ENCODE measurements at places on chromosomes 7 and 10. TPM values are rescaled to one million over a fixed set of nuclear protein-coding genes. Genes with fewer than 3 reads are reported as not detected.

Gene PKD2L1
- not detected for total RNA-seq

Gene CRTAC1
- not detected for total RNA-seq

DNA sequence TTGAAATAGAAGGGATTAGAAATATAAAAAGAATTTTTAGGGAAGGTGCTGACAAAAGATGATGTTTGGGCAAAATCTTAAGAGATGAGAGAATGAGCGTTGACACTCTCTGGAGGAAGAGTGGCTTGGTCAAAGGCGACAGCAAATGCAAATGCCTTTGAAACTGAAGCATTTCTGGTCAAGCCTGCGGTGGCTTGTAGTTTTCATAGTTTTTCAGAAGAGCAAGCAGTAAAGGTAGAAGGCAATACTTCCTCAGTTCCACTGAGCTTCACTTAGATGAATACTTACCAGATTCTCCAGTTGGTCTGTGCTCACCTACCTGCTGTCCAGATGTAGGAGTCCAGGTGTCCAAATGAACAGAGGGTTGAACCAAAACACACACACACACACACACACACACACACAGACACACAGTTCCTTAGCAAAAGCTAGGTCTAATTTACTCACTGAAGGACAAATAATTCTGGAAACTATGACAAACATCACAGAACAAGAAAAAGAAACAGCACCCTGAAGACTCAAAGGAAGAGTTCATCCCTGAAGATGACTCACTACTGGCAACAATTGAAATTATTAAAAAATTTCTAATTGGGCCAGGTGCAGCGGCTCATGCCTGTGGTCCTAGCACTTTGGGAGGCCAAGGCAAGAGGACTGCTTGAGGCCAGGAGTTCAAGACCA is 12.1 kb upstream of the STK17A start:
- DNase-seq = no peak

- no peak for DNase-seq
Measured at GRCh38 chr7:124698964-124699363, 66.6 kb downstream of the GPR37 start.

GRCh38 chr10:51124852-51125251 is 50.6 kb downstream of the PRKG1 start:
- no peak for DNase-seq

DNA sequence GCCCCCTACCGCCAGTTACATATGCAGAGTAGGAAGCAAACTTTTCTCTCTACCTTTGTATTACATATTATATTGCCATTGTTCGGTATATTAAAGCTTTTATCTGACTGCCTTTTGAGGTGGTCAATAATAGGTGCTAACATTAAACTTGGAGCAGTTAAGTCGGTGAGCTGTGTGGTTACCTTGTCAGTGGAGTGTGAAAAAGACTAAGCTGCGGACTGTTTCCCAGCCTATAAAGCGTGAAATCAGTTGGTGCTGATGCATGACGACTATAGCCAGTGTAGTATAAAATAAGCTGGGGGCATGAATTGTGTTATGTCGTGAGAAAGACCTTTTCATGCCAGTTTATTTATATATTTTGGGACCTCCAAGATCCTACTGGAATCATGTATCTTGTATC is 33.7 kb downstream of the R3HCC1L start:
- DNase-seq = no peak

DNA sequence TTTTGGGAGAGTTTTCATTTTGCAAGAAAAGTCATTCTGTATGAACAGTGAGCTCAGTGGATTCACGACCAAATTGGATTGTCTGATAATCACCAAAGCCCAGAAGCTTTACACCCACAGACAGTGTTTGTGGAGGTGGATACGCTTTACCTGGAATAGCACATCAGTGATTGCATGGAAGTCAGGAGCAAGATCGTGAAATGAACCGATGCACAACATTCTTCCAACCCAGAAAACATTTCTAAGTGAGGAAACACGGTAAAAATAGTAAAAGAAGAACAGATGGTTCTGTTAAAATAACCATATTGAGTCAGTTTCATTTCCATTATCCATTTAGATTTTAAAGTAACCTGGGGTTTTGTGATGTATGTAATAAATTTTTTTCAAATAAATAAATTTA is 478.2 kb upstream of the PFKP start:
- DNase-seq = no peak

DNA sequence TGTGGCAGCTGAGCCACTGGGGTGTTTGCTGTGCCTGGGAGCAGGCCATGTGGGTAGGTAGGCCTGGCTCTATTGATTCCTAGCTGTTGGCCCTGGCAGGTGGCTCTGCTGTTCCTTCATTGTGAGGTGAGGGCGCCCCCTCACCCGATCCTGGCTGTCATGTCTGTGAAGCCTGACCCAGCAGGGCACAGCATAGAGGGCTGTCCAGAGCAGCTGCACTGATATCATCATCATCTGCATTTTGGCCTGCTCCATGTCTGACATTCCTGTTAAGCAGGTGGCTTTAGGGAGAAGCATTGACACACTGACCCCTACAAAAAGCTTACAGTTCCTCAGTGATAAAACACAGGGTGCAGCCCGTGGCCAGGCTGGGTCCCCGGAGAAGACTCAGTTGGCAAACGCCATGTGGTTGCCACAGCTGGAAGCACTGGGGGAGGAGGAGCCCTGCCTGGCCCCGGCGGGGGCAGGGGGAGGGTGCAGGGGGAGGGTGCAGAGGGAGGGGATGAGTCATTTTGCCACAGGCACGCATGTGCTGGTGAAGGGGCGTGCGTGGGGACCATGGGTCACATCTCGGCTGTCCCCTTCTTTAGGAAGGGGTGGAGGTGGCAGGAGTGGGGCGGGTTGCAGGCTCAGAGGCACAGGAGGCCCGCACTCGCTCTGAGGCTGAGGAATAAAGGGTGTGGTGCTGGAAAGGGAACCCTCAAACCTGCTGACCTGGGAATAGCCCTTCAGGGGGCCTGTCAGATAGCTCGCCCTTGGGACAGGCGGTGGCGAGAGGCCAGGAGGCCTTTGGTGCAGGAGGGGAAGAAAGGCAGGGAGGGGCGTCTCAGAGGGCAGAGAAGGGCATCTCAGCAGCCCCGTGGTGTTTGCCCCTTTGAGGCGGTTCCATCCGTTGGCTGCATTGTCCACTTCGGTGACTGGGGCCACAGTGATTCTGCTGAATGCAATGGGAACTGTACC is 31.6 kb downstream of the IKZF1 start:
- peak; percentile 5 for DNase-seq

DNA sequence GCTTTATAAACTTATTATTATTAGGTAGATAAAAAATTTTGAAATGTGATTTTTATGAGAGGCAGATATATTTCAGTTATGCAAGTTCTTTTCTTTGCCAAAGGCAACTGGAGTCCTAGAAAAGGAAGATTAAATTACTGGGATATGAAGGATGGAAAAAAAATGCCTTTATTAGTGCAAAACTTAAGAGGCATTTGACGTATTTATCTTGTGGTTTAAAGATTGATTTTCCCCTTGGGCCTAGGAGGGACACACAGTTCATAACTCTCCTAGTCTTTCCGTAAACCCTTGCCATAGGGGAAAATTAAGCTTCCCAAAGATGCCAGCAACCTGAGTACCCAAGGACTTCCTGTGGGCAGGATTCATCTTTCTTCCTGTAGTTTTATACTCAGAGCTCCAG is 3.1 kb upstream of the STEAP4 start:
- no peak for DNase-seq

DNA sequence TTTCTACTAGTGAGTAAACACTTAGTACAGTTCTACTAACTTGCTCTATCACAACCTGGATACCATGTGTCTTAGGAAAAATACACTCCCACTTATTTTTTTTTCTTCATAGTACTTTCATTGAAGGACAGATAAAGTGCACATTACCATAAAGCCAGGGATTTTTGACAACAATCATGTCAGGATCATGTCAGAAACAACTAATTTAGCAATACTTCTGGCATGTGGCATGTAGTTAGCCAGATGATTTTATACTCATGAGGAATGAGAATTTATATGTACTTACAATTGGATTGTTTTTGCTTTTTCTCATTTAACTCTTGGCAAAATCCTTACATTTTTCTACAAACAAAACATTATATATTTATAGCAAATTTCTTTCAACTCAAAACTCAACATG is 630.7 kb upstream of the GRM3 start:
- DNase-seq = no peak

DNA sequence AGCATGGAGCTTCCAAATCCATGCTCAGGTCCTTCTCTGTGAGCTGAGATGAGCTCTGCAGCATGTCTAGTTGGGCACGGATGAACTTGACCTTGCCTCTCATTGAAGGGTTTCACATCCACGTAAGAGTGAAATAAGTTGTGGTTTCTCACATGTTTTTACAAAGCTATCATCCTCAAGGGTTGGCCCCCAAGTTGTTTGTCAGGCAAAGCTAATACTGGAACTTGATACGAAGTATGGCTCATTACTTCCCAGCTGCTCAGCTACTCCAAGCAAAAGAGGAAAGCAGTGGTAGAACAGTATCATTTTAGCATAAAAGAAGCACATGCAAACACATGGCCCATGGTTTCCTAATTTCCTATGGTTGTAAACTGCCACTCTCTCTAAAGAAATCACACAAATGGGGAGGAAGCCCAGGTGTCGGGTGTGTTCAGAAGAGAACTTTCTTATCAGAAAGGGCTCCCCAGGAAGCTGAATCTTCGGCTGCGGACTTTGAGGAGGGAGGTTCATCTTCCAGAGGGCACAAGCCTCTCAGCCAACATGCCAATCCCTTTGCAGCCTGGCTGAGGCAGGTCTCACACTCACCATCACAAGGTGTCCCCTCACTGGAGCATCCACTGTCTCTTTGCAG is 45.3 kb downstream of the PDLIM1 start:
- no peak for DNase-seq

DNA sequence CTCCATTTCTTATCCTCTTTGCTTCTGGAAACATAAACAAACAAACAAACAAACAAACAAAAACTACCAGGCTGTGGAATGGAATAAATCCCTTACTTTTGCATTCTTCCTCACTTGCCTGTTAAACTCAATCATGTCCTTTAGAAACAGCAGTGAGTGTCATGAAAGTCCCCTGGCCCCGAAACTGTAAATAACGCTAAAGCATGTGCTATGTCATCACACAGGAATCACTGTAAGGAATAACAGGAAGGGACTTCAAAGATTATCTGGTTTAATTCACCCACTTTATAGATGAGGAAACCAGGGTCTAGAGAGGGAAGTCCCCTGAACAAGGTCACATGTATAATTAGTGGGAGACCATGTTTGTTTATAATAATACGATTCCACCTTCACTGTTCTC is 159.4 kb upstream of the MEOX2 start:
- no peak for DNase-seq

GRCh38 chr7:1403638-1404459 is 55.4 kb downstream of the MICALL2 start:
- DNase-seq = peak; percentile 38

DNA sequence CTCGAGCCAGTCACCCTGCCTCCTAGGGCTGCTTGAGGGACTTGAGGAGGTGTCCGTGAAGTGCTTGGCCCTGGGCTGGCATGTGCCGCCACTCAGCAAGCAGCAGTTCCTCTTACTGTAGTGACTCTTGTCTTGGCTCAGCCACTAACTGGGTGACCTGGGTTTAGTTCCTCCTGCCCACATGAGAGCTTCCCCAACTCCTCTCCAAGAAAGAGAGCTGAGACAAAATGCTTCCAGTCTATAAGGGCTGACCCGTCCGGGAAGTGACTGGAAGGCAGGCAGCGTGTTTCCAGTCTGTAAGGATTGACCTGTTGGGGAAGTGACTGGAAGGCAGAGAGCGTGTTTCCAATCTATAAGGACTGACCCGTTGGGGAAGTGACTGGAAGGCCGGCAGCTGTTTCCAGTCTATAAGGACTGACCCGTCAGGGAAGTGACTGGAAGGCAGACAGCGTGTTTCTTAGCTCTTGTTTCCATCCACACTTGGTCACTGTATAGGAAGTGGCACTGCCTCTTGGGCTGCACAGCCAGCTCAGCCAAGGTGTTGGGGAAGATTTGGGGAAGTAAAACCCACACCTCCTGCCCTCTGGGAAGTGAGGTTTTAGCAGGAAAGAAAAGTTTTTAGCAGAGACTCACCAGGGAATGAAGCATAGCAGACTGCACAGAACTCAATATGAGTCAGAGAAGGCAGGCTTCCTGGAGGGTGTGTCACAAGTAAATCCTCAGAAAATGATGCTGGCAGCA is 53.3 kb upstream of the PPIF start:
- DNase-seq = no peak

GRCh38 chr10:88028072-88028471 is 164.6 kb downstream of the PTEN start:
- DNase-seq = no peak

DNA sequence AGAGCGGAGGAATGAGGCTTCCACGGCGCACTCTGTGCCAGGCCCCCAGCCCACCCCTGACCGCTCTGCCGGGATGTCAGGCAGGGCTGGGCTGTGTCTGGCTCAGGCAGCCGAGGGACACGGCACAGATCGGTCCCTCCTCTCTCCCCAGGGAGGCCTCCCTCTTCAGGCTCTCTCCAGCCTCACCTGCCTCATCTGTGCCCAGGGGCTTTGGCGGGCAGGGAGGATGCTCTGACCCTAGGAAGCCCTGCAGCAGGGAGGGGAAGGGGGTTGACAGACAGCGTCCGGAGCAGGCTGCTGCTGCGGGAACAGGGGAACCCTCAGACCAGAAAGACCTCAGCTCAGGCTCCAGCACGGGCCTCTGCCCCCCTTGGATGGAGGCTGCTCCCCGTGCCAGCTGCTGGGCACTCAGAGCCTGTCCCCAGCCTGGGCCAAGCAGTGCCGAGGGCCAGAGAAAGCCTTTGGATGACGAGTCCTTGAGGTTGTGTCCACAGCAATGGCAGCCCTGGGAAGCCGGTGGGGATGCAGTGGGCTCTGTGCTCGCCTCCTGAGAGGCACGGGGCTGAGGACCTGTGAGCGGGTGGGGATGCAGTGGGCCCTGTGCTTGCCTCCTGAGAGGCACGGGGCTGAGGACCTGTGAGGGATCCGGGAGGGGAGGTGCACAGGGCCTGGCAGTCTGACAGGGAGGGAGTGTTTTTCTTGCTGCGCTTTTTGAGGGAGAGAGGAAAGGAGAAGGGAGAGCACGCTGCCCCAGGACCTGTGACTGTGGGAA is 66.9 kb downstream of the FOXL3 start:
- no peak for DNase-seq

- DNase-seq = no peak
Measured at GRCh38 chr10:126584836-126585235, 85.7 kb downstream of the C10orf90 start.

DNA sequence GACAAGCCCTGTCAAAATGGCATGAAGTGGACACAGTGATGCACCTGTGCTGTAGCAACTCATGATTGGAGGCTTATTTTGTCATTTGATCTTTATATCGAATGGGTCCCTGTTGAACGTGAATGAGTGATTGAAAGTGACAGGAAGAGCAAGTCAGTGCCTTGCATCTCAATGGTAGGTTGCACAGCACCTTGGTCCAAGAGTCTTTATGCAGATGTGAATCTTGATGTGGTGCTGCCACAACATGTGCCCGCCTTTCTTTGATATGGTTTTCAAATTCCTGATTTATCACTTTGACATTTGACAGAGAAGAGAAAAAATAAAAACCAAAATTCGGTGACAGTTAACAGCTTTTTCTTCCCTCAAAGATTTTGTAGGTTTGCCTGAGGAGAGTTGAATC is 1182.4 kb downstream of the DNAJB9 start:
- DNase-seq = no peak

DNA sequence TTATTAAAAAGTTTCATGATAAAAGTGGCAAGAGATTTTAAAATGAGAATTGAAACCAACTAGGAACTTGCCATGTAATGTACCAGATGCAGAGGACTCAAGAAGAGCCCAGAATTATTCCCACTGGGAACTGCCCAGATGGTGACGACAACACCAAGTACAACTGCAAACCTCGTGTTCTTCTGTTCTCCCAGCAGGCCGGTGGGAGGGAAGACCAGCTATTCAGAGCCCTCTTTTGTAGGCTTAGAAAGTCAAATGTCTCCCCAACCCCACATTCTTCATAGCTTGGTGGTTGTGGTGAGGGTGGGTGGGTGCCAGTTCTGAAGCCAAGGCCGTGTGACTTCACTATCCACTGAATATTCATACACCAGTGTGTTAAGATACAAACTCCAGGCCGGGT is 54.3 kb upstream of the ITGB1 start:
- DNase-seq = no peak
